ENCODE measurements at places on chromosomes 11 and 22.

- no peak for DNase-seq
Measured at GRCh38 chr11:15843309-15843872, 513.0 kb downstream of the SOX6 start.

DNA sequence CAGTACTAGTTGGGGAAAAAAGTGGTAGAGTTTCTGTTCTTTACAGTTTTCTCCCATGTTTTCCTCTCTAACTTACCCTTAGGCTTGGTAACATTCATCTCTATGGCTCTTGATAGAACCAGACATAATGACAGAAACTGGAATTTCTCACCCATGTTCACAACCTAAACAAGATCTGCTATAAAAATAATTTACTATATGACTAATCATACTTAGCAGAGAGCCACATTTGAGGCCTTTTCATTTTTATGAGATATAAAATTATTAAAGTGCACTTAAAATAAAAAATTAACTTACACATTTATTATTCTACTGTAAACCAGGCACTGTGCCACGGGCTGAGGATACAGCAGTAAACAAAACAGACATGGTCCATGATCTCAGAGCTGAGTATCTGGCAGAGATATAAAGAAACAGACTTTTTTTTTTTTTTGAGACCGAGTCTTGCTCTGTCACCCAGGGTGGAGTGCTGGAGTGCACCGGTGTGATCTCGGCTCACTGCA is 98.1 kb downstream of the GAB2 start:
- DNase-seq = no peak

DNA sequence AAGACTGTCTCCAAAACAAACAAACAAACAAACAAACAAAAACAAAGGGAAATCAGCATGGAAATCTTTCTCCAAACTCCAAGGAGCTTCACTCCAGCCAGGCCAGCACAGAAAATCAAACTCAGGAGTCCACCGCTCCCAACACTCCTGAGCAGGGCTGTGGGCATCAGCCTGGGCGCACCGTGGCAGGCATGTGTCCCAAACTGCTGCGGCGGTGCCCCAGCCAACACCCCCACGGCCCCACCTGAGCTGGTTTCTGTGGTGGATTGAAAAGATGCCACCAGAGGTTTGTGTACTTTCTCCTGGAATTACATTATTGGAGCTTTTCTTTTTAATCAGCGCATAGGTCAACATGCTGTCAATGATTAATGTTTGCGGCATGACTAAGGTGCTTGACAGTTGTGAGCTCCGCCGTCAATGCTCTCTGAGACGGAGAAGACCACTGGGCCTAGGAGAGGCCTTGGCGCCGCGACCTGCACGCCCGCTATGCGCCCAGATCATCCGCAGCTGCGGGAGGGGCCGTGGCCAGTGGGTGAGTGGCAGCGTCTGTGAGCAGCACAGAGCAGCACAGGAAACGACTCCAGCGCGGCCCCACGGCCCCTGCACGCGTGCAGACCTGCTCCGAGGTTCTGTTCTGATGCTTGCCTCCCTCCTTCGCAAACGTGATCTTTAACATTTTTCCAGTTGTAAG is 18.1 kb downstream of the DRD4 start:
- DNase-seq = no peak

GRCh38 chr22:31995807-31996206 is 47.3 kb upstream of the SLC5A1 start:
- no peak for DNase-seq

- DNase-seq = no peak
Measured at GRCh38 chr22:28978158-28978557, 83.5 kb downstream of the C22orf31 start.

GRCh38 chr22:21022955-21023614 is 8.1 kb downstream of the P2RX6 start:
- DNase-seq = no peak

- DNase-seq = no peak
Measured at GRCh38 chr11:101436511-101437142, 147.2 kb downstream of the TRPC6 start.

- DNase-seq = no peak
Measured at GRCh38 chr22:36461665-36462649, 19.5 kb downstream of the TXN2 start.

- no peak for DNase-seq
Measured at GRCh38 chr11:78061088-78061920, 2.4 kb upstream of the THRSP start.

- no peak for DNase-seq
Measured at GRCh38 chr11:118705791-118706545, 26.5 kb upstream of the TREH start.

DNA sequence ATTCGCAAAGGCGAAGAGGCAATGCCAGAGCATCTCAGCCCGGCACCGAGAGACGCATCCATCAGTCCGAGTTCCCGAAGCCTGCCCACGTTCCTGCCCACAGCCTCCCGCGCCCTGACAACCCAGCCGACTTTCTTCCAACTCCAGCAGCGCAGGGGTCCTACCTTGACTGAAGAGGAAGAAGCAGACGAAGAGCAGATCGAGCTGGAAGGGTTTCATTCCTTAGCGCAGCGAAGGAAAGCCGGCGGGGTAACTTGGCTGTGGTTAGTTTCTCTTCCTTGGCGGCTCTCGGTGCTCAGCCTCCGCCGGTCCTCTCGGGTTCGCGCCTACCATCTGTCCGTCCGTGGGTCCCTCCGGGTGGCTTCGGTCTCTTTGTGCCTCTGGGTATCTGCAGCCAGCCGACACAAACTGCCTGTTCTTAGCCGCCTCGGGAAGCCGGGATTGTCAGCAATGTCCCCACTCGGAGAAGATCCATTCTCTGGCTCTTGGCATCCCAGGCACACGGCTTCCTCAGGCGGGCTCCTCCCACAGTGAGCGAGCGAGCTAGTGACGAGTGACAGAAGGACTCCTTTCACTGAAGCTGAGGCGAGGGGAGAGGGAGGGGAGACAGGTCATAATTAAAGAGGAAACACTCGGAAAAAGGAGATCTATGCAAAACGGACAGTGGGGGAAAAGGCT is at the start of gene KIRREL3:
KIRREL3 (minus strand) TSS at position 480 of the 678 bp plus-strand sequence.
- DNase-seq = no peak

- no peak for DNase-seq
Measured at GRCh38 chr11:22558664-22559063, 67.0 kb downstream of the FANCF start.

DNA sequence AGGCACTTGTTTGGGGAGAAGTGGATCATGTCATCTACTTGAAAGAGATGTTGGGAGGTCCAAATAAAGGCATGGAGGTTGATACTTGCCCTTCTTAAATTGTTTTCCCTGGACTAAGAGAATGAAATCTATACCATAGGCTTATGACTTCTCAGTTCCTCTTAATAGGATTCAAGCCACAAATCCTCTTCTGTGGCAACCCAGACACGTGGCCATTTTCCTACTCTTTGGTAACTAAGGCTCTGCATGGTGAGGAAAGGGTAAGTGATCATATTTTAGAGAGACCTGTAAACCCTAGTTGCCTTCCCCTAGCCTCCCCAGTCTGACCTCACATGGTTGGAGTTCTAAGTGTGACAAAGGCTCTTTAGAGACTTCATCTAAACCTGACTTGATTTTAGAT is 72.9 kb upstream of the CD44 start:
- no peak for DNase-seq

DNA sequence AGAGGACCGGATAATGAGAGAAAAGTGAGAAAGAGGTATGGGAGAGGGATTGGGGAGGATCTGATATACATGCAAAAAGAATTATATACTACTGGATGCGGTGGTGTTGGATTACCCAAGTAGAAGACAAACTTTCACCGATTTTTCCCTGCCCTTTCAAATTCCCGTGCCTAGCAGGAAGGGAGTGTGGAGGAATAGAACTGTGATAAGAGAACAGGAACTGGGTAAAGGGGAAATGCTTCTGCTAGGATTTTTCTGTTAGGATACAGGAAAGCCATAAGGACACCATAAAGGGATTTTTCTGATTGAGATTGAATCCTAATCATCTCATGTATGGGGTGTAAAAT is 480 bp upstream of the MTMR2 start:
- no peak for DNase-seq

- no peak for DNase-seq
Measured at GRCh38 chr11:123125169-123125568, 63.2 kb upstream of the HSPA8 start.

DNA sequence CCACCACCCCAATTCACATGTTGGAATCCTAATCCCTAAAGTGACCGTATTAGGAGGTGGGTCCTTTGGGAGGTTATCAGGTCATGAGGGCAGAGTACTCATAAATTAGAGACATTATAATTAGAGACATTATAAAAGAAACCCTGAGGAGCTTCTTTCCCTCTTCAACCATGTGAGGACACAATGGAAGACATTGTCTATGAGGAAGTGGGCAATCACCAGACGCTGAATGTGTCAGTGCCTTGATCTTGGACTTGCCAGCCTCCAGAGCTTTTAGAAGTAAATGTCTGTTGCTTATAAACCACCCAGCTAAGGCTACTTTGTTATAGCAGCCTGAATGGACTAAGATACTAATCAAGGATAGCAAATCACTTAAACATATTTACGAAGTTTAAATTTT is 14.8 kb downstream of the GAB2 start:
- no peak for DNase-seq
